ENCODE measurements at places on chromosomes 7 and 10.

- DNase-seq: no peak
These were observed 35.2 kb downstream of the CYP17A1 start for GRCh38 chr10:102801978-102802377.

DNA sequence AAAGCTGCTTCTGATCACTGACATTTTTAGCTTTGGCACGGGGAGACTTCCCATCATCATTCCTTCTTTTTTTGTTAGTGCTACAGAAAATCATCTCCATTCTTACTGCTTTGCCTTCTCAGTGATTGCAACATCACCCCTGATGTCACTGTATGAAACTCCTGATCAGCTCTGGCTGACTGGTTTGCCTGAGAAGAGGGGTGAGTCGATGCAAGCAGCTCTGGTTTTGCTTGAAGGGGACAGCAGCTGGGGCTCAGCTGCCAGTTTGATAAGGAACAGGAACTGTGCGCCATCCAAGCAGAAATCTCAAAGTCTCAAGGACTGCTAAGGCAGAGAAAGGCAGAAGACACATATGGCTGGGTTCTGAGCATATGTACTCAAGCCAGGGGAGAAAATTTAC is 808.5 kb upstream of the CELF2 start:
- DNase-seq: peak; percentile 78

DNA sequence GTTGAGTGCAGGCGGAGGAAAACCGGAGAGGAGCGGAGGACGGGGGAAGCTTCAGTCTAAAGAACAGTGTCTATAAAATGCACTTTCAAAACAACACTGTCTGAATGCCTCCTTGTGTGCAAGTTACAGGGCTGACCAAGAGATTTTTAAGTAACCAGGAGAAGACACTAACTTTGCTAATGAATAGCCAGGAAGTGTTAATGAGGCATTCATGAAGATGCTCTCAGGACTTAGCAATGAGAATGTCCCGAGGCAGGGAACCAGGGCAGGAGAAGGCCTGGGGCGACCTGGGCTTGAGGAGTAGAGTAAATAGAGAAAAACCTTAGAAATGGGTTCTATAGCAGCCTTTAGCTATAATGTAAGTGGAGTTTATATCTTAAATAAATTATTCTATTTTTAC is 312.1 kb downstream of the SKIDA1 start:
- DNase-seq: no peak

DNA sequence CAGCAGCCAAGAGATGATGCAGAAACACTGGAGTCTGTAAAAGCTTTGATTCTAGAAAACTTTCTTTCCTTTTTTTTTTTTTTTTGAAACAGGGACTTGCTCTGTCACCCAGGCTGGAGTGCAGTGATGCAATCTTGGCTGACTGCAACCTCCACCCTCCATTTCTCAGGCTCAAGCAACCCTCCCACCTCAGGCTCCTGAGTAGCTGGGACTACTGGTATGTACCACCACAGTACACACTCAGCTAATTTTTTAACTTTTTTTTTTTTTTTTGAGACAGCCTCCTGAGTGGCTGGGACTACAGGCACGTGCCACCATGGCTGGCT is 17.0 kb upstream of the BAG3 start:
- DNase-seq: no peak

GRCh38 chr10:76268530-76268929 is 837.1 kb downstream of the LRMDA start:
- no peak for DNase-seq
